ENCODE measurements at places on chromosomes 11 and 22.

DNA sequence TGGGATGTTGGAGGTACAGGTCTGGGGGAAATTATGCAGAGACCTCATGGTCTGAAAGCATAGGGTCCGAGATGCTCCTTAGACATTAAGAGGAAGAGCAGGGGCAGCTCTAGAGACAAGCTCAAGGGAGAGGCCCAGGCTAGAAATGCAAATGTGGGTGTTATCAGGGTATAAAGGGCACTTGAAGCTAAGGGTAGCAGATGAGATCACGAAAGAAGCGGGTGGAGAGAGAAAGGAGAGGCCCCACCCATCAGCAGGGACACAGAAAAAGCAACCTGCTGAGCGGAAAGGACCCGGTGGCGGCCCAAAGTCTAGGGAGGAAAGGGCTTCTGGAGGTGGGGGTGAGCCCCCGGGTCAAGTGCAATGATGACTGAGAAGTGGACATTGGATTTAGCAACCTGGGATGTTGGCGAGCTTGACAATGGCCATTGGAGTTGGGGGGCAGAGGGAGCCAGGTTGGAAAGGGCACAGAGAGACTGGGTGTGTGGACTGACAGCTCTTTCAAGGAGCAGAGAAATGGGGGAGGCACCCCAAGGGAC lies 8.9 kb downstream of the TMPRSS6 start:
- DNase-seq = no peak

DNA sequence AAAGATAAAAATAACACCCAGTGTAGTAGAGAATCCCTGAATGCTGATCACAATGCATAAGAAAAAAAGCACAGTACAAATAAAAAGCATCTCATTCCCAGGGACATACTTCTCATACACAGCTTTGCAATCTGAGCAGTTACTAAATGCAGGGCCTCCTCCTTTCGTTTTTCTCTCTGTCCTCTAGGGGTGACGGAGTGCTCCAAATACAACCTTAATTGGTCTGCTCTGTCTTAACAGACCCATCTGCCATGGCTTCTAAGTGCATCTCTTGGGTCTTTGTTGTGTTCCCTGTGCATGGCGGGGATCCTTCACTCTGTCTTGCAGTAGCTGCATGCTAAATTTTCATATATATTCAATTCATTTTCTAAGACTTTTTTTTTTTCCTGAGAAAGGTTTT lies 1114.2 kb upstream of the RAG2 start:
- no peak for DNase-seq

DNA sequence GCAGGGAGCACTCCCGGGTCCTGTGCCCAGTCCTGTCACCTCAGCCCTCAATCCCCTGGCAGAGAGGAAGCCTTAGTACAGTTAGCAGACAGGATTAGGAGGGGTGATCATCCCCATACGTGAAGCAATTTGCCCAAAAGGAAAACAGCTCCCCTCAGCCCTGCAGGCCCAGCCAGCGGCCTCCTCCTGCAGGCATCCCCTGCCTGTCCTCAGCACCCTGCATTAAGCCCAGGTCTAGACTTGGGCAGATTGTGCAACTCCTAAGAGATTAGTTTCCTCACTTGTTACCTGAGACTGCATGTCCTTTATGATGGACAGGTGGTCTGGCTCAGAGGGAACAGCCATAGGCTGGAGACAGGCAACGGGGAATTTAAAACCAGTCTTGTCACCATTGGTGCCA lies 95.5 kb upstream of the TMEM45B start:
- no peak for DNase-seq

DNA sequence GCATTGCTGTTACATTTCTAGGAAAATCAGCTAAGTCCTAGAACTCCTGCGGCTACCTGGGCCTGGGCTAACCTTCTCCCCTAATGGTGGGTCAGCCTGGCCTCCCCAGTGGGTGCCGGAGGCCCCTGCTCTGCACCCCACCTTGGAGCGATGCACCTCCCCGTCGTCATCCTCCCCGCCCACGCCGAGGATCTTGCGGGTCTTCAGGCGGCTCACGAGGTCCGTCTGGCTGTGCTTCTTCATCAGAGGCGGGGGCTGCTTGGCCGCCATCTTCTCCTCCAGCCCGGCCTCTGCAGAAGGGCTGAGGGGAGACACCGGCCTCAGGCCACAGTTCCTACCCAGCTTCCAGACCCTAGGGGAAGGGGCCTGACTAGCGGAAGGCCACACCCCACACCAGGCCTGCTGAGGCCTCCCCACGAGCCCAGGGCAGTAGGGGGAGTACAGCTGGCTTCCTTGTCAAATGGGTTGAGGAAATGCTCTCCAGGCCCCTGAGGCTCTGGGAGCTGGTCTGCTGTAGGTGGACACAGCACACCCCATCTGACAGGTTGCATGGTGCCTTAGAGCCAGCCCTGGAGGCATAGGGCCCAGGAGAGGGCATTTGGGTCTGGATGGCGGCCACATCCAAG lies 12.5 kb downstream of the TP53I11 start:
- no peak for DNase-seq

GRCh38 chr22:42286205-42286604 lies 15.8 kb upstream of the TCF20 start:
- DNase-seq = no peak

DNA sequence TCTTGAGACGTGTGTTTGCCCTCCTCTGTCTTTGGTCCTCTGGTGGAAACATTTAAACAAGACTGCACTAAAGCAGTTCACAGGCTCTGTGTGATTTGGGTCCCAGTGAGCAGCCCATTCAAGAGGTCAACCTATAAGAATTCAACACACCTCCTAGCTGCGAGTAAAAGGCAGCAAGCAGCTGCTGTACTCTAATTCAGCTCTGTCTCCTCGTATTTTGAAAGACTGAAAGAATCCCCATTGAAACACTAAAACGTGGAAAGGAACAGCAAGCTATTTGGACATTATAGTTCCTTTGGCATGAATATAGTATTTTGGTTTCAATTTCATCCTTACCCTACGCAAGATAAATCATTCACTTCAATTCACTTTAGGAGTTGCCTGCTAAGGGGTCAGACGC lies 1046.7 kb downstream of the DLG2 start:
- DNase-seq = no peak

GRCh38 chr11:126929179-126930061 lies 71.2 kb downstream of the KIRREL3 start:
- peak; percentile 37 for DNase-seq

- peak; percentile 47 for DNase-seq
Observed at GRCh38 chr11:61922539-61922938, 5.2 kb upstream of the RAB3IL1 start.

DNA sequence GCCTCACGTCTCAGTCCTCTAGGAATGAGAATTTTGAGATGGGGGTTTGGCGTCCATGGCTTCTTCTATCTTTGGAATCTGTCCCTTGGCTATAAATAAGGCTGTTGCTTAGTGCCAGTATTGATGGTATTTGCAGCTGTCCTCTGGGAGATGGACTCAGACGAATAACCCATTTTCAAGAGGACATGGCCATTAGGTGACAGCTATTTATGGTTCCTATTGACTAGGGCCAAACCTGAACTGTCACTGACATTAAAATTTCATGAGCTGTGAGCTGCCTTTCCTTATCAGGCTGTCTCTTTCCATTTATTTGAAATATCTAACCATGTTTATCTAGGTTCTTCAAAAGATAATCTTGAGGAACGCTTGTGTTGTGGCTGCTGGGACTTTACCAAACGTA lies 92.7 kb downstream of the NAV2 start:
- DNase-seq = no peak

All from HFFc6 (cell line).